Smooth muscle cell of bladder (primary cell): ENCODE measurements at places on chromosomes 4 and X. TPM values are rescaled to one million over a fixed set of nuclear protein-coding genes. Genes with fewer than 3 reads are reported as not detected.

MAGEA11 gene
- under 0.01 and 0.09 TPM in 2 replicates for total RNA-seq

ATP2B3 gene
- under 0.01 TPM in 1 of 2 replicates, not detected in the other for total RNA-seq

ASB9 gene
- 0.55 and 0.57 TPM in 2 replicates for total RNA-seq

ADGRG4 gene
- total RNA-seq: not detected in 2 replicates
